ENCODE measurements at places on chromosomes 12 and 14.

DNA sequence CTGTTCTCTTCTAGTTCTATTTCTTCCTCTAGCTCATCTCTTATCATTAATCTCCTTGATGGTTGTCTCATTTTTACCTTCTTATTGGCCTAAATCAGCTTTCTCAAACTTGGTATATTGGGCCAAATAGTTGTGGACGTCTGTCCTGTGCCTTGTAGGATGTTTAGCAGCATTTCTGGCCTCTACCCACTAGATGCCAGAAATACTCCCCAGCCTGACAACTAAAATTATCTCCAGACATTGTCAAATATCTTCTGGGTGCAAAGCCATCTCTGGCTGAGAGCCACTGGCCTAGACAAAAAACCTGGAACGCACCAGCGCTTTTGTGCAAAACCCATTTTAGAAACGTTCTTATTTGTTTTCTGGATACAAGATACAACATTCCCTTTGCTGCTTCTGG, 38.8 kb upstream of the LRRC10 start:
- DNase-seq: no peak

DNA sequence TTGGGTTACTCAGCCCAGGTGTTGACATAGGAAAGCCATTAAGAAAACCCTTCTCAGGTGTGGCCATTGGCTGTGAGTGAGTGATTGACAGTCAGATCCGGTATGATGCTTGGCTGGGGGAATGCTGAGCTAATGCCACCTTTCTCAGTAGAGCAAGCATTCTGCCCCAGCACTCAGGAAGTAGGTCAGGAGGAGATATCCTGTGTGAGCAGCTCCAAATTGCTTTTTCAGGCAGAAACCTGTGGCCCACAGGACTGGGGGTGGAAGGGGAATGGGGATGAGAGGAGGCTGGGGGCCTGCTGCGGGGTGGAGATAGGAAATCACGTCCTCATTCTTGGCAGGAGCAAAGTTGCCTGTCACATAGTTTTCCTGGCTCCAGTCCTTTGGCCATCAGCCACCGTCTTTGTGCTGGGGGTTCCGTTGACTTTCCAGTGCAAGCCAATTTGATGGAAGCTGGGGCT, 55.7 kb downstream of the NINJ2 start:
- no peak for DNase-seq

DNA sequence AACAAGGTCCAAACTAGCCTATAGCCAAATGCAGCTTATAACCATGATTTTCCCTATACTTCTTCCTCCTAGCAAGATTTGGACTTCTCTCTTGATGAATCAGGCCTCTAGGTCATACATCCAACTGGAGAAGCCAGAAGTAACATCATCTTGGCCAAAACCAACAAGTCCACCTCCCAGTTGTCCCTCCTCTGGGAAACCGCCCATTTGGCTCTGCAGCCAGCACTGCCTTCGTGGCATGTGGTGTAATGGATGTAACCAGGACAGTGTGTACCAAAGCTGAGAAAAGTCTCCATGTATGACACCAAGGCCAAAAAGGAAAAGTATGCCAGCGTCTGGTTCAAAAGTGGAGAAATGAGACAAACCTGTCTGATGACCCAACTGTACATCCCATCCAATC, 59.3 kb upstream of the VASH1 start:
- no peak for DNase-seq

DNA sequence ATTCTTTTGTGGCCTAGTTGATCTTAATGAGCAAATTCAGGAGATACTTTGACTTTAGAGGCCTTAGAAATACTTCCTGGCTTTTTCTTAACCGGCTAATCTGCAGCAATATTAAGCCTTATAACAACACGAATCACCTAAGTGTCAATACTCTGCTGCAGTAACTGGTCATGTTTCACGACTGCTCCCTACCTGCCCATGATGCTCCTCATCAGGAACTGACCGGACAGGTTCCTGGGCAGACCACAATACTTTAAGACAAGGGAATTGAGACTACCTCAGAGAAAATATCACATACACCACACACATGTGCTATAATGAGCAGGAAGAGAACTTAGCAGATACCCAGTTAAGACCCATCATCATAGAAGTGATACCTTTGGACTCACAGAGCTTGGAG, 211.9 kb upstream of the BMP4 start:
- no peak for DNase-seq

DNA sequence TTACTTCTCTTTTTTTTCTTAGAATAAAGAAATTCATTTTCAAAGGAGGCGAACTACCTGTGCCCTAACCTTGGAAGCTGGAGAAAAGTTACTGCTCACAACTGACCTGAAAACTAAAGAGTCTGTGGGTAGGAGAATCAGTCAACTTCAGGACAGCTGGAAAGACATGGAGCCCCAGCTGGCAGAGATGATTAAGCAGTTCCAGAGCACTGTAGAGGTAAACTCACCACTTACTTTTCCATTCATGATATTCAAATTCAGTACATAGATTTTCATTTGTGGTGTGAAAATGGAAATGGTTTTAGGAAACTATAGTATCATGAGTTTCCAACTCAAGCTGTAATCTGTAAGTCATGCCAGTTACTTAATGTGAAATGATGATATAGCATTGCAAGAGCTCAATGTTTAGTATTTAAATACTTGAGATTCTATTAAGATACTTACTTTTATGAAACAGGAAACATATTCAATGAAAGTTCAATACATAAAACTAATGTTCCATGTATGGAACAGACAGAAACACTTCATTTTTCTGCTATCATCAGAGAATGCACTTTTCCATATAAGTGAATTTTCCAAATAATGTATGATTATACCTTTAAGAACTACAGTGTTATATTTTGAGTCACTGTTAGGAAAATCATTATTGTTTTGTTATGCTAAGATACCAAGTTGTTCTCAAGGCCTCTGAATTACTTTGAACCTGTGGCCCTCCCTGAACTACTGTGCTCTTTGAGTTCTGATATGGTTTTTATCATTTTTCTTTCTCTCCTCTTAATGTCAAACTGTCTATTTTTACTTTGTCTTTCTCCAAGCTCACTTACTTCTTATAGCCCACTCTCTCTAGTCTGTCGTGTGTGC, 119.0 kb downstream of the ESR2 start:
- no peak for DNase-seq

DNA sequence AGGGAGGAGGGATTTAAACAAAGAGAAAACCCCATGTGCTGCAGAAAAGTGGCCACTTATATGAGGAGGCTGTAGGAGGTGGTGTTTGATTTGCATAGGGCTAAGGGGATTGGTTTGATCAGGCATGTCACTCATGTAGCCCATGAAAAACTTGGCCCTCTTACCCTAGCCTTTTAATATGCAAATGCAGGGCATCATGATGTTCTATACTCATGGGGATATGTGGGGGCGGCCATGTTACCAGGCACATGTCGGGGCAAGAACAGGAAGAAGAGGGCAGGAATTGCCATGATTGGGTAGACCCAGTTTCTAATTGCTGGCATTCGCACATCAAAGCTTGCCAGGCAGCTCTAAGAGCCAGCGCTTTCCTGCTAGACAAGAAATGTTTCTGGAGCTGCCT, 28.8 kb downstream of the KLRK1 start:
- DNase-seq: no peak

GRCh38 chr12:65595016-65595560, 229.2 kb upstream of the HMGA2 start:
- no peak for DNase-seq

- DNase-seq: no peak
These were observed 212.8 kb upstream of the KITLG start for GRCh38 chr12:88793096-88793495.

- no peak for DNase-seq
These were observed 139.6 kb downstream of the HMGA2 start for GRCh38 chr12:65963862-65964240.

DNA sequence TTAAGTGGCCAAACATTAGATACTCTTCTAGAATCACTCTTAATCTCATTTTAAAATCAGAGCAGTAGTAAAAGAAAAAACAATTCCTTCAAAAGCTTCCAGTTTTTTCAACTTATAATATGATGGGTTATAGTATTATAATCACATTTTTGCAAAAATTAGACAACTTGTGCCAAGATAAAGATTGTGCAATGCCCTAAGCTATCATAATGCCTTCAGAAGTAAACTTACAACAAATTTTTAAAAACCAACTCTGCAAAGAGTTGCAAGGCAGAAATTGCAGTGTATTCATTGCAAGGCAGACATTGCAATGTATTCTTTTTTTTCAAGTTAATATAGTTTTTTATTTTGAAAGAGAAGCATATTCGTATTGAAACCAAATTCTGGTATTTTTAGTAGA, 47.2 kb upstream of the KITLG start:
- DNase-seq: no peak

DNA sequence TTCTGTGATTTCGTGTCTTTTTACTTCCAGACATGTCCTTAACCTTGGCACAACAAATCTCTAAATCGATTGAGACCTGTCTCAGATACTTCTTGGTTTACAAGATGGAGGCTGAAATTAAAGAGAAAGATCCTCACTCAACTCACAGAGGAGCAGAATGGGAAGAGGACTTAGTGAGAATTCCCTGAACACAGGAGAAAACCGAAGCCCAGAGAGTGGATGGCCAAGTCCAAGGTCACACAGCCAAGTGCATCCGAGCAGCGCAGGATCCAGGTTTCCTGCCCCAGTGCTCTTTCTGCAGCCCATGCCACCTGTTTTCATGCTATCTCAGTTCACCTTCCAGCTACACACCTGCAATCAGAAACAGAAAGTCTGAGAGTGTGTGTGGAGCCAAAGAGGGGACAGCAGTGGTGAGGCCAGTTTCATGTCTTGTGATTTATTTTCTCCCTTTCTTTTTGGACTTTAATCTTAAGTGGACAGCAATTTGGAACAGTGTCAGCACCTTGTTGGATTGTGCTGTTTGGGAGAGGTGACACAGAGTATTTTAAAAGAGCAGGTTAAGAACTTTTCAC, 22.9 kb upstream of the TCL1B start:
- no peak for DNase-seq

GRCh38 chr14:99357916-99358390, 86.0 kb upstream of the BCL11B start:
- DNase-seq: no peak

GRCh38 chr12:25775968-25776367, 182.5 kb upstream of the RASSF8 start:
- DNase-seq: no peak

DNA sequence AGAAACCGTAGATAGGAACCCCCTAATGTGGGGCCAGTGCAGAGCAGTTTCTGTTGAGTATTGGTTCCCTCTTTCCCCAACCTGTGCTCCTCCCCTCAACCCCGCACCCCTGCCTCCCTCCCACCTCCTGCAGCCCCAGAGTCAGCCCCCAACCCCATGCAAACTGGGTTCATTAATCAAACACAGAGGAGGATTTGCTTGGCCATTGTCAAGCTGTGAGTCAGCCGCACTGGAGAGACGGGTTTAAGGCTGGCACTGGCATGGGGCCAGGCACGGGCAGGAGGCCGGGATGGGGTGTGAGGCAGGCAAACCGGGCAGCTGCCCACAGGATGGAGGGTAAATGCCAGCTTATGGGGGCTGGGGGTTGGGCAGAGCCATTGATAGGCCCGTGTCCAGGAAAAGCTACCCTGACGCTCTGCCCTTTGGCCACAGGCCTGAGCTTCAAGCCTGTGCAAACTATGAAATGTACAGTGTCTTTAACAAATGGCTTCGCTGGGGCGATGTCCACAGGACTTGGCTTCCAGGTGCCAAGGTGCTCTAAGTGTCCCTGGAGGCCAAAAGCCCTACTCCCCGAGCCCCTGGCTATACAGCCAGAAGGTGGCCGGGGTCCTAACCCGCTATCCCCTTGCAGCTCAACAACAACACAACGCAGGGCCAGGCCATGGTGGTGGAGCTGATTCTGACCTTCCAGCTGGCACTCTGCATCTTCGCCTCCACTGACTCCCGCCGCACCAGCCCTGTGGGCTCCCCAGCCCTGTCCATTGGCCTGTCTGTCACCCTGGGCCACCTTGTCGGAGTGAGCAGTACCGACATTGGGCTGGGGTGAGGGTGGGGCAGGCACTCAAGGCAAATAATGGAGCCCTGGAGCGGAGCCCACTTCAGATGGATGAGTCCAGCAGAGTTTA, 1.4 kb downstream of the AQP5 start:
- DNase-seq: no peak

- no peak for DNase-seq
These were observed 123.7 kb downstream of the IGF1 start for GRCh38 chr12:102356690-102357089.

GRCh38 chr12:105930557-105931503, 207.9 kb downstream of the NUAK1 start:
- DNase-seq: no peak

DNA sequence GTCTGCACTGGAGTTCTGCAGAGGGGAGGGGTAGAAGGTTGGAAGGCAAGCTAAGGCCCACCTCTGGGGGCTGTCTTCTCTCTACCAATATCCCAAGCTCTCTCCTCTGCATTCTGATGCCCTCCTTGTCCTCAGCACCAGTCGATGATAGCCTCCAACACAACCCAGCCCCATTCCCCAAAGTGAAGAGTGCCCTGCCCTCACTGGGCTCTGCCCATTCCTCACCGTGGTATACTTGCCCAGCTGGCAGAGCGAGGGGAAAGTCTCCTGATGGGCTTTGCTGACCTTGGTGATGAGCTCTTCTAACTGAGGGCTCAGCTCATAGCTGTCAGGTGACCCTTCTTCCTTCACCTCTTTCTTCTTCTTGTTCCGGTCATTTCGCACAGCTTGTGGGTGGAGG, 7.2 kb upstream of the ITGB7 start:
- DNase-seq: no peak

DNA sequence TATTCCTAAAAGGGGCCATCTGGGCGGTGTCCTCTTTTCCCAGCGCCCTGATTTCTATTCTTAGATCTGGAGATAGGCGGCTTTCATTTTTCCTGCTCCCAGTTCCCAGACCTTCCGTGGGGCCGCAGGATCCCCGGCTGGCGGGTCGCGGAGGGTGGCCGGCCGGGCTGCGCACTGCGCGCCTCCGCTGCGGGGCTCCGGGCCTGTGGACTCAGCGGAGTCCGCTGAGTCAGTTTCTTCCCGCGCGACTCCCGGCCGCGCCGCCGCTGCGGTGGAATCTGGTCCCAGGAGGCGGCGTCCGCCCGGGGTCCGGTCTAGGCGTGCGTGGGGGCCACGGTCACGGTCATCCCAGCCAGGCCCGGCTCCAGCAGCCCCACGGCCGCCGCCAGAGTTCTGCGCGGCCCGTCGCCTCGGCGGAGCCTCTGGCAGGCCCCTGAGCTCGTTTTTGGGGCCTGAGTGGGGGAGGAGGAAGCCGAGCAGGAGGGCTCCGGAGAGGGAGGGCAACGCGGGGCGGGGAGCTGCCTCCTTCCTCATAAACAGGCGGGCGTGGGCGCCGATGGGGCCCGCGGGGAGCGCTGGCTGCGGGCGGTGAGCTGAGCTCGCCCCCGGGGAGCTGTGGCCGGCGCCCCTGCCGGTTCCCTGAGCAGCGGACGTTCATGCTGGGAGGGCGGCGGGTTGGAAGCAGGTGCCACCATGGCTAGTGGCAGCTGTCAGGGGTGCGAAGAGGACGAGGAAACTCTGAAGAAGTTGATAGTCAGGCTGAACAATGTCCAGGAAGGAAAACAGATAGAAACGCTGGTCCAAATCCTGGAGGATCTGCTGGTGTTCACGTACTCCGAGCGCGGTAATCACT, at the start of gene LRRK2:
LRRK2 (plus strand) TSS at position 559 of the 853 bp plus-strand sequence; CDS start at position 694, 135 bp downstream.
- DNase-seq: peak; percentile 41
